ENCODE measurements at places on chromosomes 4 and X.

- no peak for DNase-seq
Observed at GRCh38 chrX:17829566-17829965, 31.5 kb downstream of the RAI2 start.

GRCh38 chrX:12970691-12971202, 4.2 kb upstream of the TMSB4X start:
- DNase-seq = no peak

GRCh38 chr4:95627024-95627605, 78.3 kb upstream of the UNC5C start:
- no peak for DNase-seq

DNA sequence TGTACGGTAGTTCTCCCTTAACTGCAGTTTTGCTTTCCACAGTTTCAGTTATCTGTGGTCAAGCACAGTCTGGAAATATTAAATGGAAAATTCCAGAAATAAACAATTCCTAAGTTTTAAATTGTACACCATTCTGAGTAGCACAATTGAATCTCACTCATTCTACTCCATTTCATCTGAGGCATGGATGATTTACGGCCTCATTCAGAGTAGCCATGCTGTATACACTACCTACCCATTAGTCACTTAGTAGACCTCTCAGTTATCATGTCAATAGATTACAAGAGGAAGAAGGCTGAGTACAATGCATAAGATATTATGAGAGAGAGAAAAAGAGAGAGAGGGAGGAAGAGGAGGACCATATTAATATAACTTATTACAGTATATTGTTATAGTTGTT, 77.5 kb downstream of the ENOX2 start:
- DNase-seq = no peak

- no peak for DNase-seq
Observed at GRCh38 chrX:18964901-18965300, 19.0 kb downstream of the PHKA2 start.

DNA sequence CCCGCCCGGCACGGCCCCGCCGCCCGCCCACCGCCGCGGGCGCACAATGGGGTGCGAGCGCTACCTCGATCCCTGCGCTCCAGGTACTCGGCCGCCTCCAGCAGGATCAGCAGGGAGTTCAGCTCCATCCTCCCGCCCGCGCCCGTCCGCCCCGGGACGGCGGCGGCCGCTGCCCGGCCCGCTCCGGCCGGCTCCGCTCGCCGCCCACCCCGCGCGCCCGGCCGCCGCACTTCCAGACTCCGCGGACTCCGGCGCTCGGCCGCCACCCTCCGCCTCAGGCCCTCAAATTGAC, at the start of gene MXD4:
TSS of gene MXD4 (minus strand) at position 257 of the 292 bp plus-strand sequence. CDS start at position 128, 129 bp downstream.
- DNase-seq = no peak

GRCh38 chrX:131841496-131842437, 181.3 kb upstream of the STK26 start:
- DNase-seq = peak; percentile 22

GRCh38 chr4:37839426-37839825, 12.9 kb downstream of the PGM2 start:
- no peak for DNase-seq

DNA sequence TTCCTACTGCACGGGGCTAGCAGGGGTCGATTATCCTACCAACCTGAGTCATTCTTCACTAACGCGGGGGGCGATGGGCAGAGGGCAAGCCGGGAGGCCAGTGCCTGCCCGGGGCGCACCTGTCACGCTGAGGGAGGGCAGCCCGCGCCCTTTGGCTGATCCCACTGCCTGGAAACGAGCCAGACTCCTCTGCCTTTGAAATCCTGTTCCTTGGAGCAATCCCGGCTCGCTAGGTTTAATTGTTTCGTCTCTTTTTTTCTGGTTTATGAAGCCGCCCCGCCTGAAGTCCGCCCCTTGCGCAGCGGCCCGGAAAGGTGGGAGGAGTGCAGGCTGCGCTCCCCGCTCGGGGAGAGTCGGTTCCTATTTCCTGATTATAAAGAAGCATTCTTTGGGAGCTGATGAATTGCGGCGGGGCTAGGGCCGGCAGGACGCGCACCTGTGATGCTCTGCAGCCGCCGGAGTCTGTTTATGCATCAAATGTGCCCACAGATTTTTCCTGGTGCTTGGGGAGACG, 484.2 kb downstream of the BCOR start:
- DNase-seq = peak; percentile 28

GRCh38 chr4:80058740-80059139, 14.3 kb downstream of the ANTXR2 start:
- peak; percentile 83 for DNase-seq

DNA sequence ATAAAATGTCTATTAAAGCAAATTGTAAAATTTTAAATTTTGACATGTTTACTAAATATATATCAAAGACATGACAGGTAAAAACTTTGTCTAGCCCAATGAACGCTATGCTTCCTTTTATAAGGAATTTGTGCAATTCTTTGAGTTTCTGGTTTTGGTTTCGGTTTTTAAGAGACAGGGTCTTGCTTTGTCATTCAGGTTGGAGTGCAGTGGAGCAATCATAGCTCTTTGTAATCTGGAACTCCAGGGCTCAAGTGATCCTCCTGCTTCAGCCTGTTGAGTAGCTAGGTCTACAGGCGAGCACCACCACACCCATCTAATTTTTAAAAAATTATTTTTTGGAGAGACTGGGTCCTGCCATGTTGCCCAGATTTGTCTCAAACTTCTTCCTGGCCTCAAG, 60.7 kb downstream of the BLTP1 start:
- DNase-seq = no peak

DNA sequence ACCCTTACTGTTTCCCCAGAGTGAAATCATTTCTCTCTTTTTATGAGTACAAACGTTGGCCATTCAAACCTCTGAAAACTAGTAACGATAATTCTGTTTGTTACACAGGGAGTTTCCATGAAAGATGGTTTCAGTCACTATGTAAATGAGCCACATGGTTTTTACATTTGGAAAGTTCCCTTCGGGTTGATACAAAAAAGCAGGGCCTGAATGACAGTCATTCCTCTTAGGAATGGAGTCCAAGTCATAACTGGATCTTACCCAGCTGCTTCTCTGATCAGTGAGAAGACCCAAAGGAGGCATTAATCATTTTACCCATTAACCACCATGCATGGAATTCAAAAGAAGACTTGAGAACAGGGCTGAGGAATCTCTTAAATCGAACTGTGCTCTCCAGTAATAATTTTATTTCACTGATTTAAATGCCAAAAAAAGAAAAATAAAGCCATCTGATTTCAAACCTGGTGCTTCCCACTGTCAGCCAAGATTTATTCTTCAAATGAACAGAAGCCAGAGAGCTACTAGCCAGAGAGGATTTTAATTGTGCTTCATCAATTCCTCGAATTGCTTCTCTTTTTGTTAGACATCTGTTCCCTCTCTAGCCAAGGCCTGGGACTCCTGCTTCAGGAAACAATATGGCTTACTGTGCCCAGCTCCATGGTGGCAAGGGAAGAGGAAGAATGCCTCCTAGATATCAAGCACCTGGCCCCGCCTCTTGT, 3.2 kb downstream of the SOWAHB start:
- peak; percentile 9 for DNase-seq

GRCh38 chr4:87949961-87950360, 25.6 kb upstream of the SPP1 start:
- DNase-seq = no peak

DNA sequence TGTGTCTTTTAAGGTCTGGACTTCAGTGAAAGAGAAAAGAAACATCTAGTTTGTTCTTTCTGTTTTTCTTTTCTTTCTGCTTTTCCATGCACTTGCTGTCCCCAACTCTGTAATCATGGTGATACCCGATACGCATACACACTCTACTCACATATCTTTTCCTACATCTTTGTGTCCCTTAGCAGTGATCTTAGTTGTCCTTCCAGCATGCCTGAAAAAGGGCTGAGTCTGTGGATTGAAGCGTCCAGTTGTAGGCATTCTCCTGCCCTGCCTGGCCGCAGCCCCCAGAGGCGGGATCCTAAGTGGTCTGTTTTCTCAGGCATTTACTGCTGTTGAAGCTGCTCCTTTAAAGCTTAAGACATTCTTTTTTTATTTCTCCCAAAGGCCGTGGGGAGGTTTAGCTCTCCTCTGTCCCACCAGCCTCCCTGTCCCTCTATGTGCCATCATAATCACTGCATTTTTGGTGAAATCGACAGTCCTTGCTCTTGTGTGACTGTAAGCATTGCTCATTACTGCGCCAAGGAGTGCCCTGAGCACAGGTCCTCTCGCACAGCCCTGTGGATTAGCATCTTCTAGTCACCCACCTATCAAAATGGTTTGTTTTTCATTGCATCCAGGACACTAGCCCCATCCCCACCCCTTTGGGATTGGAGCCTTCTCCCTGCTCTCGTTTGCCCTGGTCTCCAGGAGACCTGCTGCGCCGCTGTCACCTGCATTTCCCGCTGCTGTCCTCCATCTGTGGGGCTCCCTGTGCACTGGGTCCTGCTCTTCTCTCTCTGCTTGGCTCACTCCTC, 4.4 kb downstream of the RGS12 start:
- no peak for DNase-seq

DNA sequence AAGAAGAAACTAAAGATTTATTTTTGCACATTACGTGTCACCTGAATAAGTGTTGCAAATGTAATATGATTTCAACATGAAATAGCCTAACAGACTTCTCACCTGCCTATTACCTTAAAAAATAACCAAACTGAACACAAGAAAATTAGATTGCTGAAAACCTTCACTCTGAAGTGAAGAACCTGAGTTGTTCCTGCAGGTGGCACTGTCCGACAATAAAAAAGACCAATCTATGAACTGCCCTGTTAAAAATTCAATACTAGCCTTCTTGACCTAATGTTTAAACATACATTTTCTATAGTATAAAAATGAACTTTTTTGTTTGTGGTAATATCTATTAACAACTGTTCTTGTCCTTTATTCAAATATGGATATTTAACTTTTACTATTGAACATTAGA, 69.2 kb upstream of the PNPLA4 start:
- no peak for DNase-seq
